Nucleus accumbens (tissue), 56 donors: ENCODE measurements at places on chromosomes 3 and 15.

GRCh38 chr3:101632586-101632985, 44.3 kb downstream of the ZBTB11 start:
- DNase-seq = no peak

DNA sequence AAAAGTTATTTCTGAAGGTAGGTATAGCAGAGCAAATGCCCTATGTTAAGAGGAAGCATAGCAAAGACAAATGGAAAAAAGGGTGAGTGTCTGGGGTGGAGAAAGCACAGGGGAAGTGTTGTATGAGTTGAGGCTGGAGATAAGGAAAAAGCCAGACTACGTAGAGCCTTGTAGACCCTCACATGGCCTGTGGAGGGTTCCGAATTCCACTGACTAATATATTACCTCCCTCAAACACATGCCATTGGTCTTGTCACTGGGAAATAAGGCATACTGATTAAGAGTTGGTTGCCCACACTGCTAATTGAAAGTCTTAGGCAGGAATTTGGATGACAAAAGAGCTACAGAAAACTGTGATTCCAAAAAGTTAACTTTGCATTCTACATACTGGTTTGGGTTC, 65.2 kb downstream of the TRAT1 start:
- no peak for DNase-seq

GRCh38 chr3:16060945-16061344, 113.5 kb upstream of the GALNT15 start:
- no peak for DNase-seq

DNA sequence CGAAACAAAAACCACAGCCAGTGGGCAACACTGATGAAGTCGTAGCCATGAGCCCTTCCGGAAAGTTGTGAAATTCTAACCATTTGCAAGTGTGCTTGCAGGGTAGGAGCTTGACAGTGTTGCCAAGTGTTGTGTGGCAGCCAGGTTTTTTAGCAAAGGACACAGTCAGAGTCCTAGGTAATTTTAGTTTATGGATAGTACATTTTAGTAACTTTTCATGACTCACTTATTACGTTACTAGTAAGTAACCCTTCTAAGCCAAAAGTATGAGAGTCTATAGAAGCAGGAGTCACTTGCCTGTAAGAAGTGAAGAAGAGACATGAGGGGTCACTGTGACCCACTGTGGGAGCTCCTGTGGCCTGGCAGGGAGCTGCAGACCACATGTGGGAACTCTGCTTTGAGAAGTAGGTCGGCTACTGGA, 54.8 kb upstream of the ADPGK start:
- no peak for DNase-seq

- DNase-seq = no peak
Observed at GRCh38 chr3:180529778-180530177, 72.2 kb upstream of the TTC14 start.

DNA sequence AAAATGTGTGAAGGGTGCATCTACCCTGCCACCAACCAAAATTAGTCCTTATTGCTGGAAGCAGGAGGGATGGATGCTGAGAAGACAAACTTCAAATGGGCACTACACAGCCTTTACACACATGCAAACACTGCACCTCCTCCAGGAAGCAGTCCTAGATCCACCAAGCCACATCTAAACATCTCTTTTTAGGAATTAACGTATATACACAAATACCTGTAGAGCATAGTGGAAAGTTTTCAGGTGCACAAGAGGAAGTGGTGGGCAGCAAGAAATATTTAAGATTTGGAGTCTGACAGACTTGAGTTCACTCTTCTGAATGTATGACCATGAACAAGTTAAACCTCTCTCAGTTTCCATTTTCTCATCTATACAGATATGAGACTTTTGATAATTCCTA, 456.6 kb upstream of the PROK2 start:
- no peak for DNase-seq

GRCh38 chr3:150371741-150372254, 36.3 kb upstream of the TSC22D2 start:
- no peak for DNase-seq

DNA sequence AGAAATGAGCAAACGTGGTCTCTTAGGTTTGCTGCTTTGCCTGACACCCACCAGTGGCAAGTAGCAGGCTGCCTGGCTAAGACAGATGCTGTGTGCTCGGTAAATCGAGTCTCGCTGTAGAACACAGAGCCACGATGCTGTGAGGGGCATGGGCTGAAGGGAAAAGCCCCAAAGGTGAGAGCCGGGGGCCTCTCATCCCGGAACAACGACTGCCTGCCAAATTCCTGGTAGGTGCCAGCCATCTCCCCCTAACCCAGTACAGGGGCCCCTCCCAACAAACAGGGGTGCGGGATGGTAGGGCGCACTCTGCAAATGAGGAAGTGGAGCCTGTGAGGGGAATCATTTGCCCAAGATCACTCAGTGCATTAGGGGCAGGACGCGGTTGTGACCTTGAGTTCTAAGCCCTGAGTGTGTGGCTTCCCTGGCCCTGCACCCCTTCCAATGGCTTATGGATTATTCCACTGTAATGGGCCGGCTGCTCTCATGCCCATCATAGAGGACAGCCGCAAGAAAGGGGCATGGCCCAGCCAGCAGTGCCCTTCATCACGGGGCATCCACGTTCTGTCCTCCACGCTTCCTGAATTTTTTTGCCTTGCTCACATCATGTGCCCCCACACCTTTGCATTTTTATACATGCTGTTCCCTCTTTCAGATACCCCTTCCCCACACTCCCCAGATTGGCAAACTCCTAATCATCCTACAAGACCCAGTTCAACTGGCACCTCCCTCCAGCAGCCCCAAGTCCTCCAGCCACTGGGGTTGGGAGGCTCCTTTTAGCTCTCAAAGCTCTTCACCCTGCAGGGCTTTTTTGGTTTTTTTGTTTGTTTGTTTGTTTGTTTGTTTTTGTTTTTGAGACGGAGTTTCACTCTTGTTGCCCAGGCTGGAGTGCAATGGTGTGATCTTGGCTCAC, 125.4 kb downstream of the NUP210 start:
- no peak for DNase-seq

GRCh38 chr15:81338170-81339007, 14.4 kb upstream of the STARD5 start:
- no peak for DNase-seq

GRCh38 chr3:194828116-194828515, 142.4 kb downstream of the FAM43A start:
- no peak for DNase-seq

GRCh38 chr3:120419797-120420196, 31.0 kb downstream of the FSTL1 start:
- no peak for DNase-seq

DNA sequence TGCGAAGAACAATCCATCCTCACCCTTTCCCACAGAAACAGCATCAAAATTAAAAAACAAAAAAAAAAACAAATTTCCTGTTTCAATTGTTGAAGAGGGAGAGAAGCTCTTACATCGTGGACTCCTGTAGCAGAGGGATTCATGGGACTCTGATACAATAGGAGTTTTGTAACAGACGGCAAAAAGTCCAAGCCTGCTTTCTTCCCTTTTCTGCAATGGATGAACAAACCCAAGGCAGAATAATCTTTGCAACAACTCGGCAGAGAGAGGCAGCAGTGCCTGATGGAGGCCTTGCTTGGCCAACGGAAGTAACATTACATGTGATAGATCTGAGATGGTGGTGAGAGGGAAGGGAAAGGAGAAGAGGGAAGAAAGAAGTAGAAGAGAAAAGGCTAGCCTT, 26.9 kb downstream of the CCR4 start:
- DNase-seq = no peak

- no peak for DNase-seq
Observed at GRCh38 chr15:80902298-80902801, 87.3 kb downstream of the MESD start.

DNA sequence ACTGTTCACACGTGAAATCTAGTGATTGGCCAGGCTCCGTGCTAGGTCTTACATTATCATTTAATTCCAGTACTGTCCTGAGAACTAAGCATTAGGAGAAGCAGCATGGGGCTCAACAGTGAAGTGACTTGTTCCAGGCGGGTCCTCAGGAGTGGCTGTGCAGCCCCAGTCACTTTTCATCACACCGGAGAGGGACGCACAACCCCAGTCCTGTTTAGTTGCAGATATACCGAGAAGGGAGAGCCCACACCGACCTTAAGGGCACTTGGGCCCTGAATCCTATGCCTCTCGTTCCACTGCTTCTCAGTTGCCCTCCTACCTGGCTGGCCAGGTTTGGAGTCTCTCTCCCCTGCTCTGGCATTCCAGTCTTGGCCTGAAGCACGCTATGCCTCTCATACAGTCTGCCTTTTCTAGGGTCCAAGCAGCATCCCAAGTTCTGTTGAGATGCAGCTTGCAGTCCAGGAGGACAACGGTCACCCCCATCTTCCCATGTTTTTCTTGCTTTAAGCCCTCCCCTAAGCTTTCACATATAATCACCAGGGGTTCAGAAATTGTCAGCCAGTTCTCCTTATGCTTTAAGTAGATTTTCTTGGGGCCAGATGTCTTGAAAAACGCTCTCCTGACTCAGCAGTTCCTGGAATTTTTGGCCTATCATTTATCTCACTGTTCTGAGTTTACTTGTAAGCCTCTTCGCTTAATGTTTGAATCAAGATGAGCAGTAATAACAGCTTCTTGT, 10.1 kb downstream of the FAM131A start:
- no peak for DNase-seq

DNA sequence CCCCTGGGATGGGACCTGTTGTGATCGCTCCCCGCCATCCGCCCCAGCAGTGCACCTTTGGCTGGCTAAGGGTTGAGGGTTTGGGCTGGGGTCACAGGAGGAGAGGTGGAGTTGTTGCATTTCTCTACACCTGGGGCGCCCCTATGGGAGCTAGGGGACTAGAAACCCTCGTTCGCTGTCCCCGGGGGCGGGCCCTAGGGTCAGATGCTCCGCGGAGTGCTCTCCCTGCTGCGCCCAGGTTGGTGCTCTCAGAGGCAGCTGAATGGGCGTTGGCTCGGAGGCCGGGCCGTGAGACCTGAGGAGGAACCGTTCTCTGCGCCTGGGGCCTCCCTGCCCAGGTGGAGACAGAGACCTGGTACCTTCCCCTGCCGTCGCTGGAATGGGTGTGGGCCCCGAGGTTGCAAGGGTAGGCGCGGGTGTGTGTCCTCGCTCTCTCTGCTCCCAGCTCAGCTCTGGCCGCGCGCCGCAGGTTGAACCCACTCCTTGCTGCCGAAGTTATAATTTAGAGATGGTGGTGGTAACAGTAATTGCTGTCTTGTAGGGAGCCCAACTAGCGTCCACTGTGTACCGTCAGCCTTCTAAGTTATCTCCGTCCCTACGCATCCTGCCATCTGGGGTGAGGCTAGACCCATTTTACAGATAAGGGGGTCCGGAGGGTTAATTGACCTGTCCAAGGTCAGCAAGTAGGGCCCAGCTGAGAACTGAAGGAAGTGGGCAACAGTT, 965 bp downstream of the FLNB start:
- DNase-seq = no peak

DNA sequence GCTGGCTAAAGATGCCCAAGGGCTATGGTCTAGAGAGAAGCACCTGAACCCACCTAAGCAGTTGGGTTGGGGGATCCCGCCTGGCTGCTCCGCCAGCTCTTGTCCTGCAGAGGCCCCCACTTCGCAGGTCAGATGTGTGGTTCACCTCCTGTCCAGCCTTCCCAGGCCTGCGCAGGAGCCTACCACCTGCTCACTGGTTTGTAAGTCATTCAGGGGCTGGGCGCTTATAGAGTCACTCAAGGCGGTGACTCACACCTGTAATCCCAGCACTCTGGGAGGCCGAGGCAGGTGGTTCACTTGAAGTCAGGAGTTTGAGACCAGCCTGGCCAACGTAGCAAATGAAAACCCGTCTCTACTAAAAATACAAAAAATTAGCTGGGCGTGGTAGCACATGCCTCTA, 3.9 kb upstream of the FURIN start:
- DNase-seq = no peak

DNA sequence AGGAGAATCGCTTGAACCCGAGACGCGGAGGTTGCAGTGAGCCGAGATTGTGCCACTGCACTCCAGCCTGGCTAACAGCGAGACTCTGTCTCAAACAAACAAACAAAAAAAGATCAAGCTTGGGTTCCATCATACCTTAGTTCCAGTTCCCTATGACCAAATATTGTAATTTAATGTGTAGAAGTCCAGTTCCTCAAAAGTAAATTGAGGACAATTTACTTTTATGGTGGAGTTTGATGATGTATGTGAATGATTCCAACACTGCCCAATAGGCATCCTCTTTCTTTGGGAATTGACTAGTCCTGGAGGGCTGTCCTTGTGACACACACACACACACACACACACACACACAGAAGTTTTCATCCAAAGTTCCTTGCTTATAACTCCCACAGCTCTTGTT, 2.8 kb upstream of the PKM start:
- no peak for DNase-seq

GRCh38 chr3:133987948-133988484, 41.7 kb downstream of the SLCO2A1 start:
- DNase-seq = no peak

GRCh38 chr3:32457971-32458471, 44.6 kb downstream of the CMTM6 start:
- DNase-seq = no peak

DNA sequence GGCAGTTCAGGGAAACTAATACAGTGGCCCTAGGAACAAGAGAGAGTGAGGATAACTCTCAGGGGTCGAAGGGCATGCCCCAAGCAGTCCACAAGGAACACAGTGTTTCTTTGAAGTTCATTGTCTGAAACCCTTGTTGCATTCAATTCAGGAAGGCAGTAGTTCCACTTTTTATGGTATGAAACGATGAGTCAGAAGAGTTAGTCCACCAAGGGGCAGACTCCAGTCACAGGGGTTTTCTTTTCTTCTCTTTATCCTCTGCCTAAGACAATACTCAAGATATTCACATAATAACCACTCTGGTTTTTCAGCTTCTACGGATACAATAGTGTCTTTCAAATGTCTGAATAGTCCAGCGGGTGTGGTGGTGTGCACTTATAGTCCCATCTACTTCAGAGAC, 23.7 kb upstream of the TICRR start:
- no peak for DNase-seq

DNA sequence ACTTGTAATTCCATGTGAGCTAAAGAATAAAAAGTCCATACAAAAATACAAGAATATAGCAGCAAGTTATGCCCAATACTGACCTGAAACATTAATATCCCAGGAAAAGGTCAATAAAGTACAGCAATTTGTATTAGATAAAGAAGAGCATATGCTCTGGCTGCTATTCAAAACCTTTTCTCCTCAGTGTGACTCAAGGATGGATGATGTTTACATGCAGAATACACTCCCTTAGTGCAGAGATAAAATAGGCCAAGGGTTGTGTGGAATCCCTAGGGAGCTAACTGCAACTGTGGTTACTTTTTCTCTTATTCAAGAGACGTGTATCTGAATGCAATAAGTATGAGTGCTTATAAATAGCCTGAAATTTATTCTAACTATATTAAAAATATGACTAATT, 78.7 kb downstream of the SLC9A9 start:
- DNase-seq = no peak
